COR-L47 (cell line): ENCODE measurements at places on chromosomes 12 and 14.

- DNase-seq: no peak
Measured at GRCh38 chr14:80095623-80096022, 115.7 kb downstream of the DIO2 start.

DNA sequence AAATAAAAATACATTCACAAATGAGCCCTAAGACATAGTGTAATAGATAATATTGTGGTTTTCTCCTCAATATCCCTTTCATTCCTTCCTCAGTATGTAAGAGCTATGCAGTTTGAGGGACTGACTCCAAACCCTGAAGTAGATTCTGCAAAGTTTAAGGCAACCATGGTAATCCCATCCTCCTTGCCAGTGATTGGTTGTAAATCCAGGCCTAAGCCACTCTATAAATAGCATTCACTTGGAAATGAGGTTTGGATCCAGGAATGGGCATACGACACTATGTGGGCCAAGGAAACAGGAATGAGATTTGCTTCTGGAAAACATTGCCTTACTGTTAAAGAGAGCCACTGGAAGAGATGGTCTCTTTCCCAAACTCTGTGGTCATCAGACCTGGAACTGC, 468.7 kb upstream of the SOX5 start:
- DNase-seq: no peak

- no peak for DNase-seq
Measured at GRCh38 chr14:45284802-45285201, 31.8 kb upstream of the MIS18BP1 start.

- peak; percentile 23 for DNase-seq
Measured at GRCh38 chr12:14884458-14884878, 1.2 kb downstream of the MGP start.

- DNase-seq: peak; percentile 69
Measured at GRCh38 chr12:31518680-31519227, 72.2 kb downstream of the DENND5B start.

DNA sequence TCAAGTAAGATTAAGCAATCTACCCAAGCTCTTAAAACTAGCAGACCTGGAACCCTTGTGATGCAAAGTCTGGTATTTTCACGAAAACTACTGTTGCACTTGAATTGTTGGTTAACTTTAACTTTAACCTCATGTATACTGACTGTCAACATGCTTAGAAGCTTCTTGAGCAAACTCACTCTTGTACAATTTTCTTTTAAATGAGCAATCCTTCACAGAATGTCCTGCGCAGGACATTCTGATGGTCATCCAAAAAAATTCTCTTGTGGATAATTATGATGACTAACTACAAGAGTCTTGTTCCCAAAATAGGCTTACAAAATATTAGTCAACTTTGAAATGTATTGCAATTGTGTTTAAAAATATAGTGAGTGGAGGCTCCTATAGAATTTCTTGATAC, 54.0 kb upstream of the PDE3A start:
- no peak for DNase-seq

GRCh38 chr14:58822856-58823255, 185.1 kb downstream of the DACT1 start:
- no peak for DNase-seq

- DNase-seq: no peak
Measured at GRCh38 chr12:100857418-100857817, 62.8 kb downstream of the ANO4 start.

DNA sequence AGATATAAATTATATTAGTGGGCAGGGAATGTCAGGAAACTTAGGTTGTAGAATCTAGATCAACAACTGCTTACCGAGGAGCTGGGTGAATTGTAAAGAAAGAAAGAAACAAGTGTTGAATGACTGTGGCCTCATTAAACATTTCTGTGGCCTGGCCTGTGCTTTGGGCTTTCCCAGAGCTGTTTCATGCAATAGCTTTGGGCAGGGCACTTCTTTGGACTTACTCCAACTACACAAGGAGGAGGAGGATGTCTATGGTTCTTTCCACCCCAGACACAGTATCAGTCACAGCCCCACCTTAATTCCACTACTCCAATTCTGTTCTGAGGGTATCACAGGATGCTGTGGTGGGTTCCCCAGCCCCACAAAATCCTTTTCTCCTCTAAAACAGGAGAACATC, 38.0 kb downstream of the DPF3 start:
- no peak for DNase-seq

- DNase-seq: no peak
Measured at GRCh38 chr12:15196678-15197505, 24.3 kb downstream of the RERG start.

DNA sequence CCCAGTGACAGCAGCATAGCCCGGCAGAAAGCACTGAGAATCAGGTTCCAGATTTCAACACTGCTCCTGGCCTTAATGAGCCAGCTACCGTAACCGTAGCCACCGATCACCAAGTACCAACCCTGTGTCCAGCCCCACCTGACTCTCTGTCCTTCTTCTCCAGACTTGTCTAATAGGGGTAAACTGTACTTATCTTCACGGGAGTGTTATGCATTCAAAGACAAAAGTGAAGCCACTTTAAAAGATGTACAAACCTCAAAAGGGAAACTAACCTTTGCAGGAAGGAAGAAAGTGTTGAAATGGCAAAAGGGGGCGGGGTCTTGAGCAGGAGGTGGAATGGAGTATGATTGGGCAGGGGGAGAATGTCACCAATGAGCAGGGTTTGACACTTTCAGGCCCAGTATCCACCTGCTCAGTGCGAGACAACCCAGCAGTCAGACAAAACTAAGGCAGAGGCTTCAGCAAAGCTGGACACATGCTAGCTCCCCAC, 226.1 kb downstream of the CHST11 start:
- DNase-seq: no peak

DNA sequence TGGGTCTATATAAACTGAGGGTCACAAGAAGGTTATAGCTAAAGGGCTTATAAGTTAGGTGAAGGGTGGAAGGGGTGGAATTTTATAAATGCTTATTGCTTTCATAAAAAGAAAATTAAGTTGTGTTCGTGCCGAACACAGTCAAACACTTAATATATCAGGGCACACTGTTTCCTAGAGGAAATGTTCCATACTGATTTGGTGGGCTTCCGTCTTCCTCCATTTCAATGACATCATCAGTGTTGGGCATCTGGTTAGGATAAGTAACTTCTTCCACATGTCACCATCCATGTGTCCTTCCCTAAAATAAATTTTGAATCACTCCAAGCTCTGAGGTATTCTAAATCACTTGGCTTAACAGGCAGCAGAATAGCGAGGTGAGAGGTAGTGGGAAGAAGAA, 466.4 kb downstream of the MED13L start:
- no peak for DNase-seq

- DNase-seq: no peak
Measured at GRCh38 chr12:108820707-108821406, 36.5 kb downstream of the SSH1 start.

GRCh38 chr14:53896726-53897125, 59.9 kb downstream of the BMP4 start:
- DNase-seq: no peak

DNA sequence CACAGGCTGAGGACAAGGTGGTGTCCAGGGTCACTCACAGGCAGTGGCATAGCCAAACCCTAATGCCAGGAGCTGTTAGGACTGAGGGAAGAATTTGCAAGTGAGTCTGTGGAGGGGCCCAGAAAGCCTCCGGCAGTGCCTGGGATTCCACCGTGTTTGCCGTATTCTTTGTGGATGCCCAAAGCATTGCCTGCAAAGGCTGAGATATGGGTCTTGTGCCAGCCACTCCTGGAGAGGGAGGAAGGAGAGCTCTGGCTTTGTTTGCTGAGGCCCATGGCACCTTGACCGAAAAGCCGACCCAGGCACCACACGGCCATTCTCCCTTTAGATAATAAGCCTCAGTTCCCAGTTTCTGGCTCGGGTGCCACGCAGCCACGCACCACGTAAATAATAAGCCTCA, 35.8 kb upstream of the GALNT9 start:
- DNase-seq: no peak

DNA sequence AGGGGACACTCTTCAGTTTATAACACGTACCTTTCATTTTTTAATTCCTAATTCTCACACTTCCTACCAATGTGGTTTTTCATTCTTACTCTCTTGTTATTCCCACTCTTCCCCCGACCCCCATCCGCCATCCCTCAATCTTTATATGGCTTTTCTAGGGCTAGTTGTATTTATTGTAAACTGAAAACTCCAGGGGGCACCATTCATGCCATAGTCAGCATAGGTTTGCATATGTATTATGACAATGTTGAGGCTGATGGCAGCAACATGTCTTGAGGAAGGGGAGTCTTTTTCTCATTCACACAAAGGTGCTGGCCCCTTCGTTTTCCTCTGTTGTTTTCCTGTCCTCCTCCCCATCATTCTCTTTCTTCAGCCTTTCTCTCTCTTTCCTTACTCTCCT, 27.7 kb upstream of the LTA4H start:
- peak; percentile 33 for DNase-seq

- DNase-seq: no peak
Measured at GRCh38 chr14:98685725-98686124, 586.3 kb downstream of the BCL11B start.

GRCh38 chr12:11706509-11707379, 57.3 kb downstream of the ETV6 start:
- no peak for DNase-seq

DNA sequence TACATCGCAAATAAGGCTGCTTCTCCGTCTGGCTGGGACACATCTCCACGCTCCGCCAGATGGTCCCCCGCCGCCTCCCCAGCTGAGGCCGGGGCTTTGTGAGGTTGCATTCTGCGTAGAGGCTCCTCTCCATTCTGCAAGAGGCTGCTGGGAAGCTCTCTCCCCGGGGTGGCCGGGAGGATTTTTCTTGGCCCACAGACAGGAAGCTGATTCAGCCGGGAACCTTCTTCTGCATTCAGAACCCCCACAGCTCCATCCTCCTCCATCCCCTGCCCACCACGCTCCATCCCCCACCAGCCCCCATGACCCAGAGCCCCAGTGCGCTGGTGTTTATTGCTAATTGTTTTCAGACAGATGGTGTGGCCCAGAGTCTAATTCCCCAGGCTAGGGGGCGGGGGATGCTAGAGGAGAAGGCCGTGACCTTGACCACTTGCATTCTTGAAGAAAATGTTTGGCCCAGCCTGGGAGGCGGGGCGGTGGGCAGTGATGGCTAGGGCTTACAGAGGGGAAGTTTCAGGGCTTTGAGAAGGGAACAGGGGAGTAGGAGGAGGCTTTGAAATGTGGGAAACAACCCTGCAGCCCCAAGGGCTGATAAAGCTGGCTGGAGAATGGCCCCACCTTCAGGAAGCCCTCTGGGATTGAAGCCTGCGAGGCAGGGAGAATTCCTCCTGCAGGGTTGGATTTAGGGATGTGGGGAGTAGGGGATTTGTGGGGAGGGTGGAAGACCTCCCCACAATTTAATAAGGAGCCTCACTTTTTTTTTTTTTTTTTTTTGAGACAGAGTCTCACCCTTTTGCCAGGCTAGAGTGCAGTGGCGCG, 88.5 kb upstream of the NCOR2 start:
- DNase-seq: peak; percentile 14

DNA sequence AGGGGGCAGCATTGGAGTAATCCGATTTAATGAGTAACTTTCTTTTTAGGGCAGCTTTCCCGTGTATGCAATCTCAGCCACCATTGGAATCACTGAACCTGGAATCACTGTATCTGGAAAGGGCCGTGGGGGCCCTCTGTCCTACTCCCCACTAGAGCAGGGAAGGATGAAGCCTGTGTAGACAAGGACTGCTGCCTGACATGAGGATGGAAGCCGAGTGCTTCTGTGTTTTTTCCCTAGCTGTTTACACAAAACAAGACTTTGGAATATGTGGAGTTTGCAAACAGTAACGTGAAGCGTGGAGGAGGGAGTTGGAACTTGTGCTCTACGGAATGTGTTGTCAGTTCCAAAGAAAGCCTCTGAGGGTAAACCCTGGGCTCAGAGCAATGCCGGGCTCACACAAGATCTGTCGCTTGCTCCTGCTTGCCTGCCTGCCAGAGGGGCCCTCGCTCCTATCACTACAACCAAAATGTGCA, 32.4 kb upstream of the HDAC7 start:
- DNase-seq: no peak

- DNase-seq: peak; percentile 58
Measured at GRCh38 chr14:100654814-100655740, 67.9 kb upstream of the BEGAIN start.

GRCh38 chr12:26520109-26520508, 312.9 kb downstream of the ITPR2 start:
- DNase-seq: no peak

DNA sequence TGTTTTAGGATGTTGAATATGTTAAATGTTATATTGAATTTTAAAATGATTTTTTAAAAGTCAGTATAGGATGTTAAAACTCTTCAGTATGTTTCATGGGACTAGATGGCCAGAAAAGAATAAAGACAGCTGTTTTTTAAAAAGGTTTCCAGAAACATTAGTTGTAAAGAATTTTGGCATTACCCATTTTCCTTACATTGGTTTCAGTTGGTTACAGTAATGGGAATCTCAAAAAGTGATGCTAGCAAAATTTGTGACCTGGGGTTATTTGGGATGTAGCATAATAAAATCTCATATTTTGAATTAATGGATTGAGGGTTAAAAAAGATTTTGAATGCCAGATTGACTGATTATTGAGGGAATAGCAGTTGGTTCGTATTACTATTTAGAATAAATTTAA, 25.3 kb downstream of the EID3 start:
- DNase-seq: no peak

DNA sequence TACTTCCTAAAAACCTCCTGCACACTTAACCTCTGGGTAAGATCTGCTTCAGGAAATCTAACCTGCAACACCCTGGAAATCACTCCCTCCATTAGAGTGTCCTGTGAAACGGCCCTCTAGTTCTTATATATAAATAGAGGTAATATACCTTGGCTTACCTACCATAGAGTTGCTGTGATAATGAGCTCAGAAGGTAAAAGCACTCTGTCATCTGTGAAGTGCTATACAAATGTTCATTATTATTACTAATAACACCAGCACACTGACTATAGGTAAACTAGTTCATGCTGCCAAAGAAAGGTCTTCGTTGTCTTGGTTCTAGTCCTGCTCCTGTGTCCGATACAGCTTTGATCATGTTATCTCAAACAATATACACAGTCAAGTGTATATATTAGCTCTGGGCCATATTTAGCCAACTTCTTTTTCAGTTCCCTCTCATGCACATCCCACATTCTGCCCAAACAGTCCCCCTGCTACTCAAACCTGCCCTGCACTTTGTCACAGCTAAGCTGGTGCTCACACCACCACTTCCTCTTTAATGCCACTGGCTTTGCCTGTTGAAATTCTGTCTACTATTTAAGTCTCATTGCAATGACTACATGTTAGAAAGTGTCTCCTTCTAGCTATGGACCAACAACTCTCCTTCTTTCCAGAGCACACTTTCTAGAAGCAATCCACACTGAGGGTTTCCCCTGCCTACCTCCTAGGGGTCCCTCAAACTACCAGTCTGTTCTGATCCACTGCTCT, 5.1 kb downstream of the E2F7 start:
- no peak for DNase-seq
